ENCODE measurements at places on chromosomes 12 and 14.
A peak's percentile ranks its signal among the peaks of the same experiment; 100 is the strongest.

DNA sequence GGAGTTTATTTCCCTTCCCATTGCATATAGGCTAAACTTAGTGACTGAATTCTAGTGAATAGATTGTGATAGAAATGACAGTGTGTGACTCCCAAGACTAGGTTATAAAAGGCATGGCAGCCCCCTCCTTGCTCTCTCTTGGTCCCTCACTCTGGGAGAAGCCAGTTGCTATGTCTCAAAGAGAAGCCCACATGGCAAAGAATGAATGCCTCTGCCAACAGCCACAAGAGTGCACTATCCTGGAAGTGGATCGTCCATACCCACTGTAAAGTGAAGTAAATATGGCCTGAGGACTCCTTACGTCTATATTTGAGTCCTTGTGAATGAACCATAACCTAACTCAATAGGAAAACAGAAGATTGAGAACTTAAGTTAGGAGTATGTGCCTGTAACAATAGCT is 35.4 kb upstream of the HMGA2 start:
- DNase-seq, result no peak

- DNase-seq, result no peak
Measured at GRCh38 chr12:124827588-124828184, 36.0 kb downstream of the SCARB1 start.

DNA sequence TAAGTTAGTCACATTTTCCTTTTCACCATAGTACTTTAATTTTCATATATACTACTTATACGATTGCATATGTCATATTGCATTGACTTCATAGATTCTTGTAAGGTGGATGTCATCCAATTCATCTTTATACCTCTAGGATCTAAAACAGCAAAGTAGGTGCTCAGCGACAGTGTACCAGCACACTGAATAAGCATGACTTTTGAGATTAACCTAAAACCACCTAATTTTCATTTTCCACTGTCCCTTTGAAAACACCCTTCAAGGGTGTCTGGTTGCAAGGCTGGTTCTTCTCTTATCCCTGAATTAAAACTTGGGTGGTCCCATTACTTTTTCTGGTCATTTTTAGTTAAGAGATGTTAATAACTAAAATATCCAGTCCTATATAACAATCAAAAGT is 4.4 kb downstream of the GPR19 start:
- no peak for DNase-seq

GRCh38 chr14:69991422-69991821 is 112.2 kb downstream of the SMOC1 start:
- DNase-seq, result no peak

- no peak for DNase-seq
Measured at GRCh38 chr12:98533723-98534251, 18.4 kb downstream of the TMPO start.

DNA sequence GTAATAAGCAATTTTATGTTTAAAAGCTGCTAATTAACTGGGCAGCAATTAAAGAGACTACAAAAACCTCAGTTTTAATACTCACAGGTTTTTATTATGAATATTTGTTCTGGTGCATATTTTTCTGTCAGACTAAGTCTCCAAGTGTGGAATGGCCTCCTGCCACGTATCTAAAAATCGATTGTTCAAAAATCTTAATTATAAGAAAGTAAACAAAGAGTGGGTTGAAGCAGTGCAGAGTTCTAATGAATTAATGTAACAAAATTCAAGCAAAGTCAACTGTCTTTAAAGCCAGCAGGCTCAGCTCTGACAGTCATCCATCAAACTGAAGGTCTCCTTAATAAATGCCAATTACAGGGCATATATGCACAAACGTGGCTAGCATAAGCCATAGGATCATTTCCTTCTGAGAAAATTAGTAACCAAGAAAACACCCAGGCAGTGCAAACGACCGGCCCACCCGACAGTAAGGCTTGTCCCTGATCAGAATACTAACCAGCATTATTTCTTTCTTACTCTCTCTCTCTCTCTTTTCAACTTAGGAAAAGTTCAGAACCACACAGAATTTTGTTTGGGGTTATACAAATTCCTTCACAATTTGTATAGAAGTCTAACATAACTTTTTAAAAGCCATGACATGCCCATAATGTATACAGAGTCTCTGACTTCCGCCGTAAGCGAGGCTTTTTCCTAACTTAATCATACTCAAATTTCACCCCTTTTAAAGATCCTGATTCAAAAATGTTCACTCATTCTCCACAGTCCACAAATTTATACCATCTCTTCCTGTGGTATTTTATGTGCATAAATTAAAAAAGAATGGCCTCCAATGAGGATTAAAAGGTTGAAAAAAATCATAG is 83.8 kb downstream of the SLC25A21 start:
- no peak for DNase-seq

DNA sequence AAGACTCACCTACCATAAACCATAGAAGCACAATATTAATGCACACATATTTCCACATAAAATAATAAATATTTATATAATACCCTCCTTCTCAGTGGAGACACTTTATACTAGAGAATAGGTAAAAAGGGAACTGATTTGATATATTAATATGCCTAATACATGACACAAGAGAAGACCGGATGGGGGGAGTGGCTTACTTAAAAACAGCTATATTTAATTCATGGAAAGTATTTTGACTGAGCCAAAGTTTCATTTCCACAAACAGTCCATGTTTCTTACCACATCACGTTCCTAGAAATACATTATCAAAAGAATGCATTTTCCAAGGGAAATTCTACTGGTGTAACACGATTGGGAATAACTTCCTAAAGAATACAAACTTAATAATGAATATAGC is 63.4 kb downstream of the ITPR2 start:
- no peak for DNase-seq

DNA sequence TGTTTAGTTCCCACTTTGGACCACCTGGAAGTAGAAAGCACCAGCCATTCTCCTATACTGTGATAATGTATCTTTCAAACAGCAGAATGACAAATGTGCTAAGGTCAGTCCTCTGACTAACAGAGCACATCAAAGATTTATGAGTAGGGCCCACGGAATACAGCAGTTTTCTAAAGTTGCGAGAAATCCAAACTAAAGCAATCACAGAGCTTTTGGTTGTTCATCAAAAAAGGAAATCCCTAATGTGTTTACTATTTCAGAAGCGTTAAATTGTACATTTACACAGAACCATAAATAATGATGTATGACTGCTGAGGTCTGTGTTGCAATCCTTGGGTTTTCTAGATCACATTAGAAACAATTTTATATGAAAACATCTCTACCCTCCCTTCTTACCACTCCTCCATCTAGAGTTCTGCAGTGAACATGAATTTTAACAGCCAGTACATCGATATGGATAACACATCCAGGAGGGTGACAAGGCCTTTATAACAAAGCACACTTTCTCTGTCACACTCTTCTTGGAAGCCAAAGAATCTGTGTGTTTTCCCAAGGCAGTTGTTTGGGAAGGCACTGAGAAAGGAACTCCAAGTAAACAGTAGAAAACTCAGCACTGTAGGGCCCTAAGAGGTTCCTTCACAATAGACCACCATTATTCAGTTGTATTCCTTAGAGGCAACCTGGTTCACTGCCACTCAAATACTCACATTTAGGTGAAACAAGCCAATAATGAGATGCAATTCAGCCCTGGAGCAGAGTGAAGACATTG is 7.3 kb downstream of the KITLG start:
- DNase-seq, result no peak

DNA sequence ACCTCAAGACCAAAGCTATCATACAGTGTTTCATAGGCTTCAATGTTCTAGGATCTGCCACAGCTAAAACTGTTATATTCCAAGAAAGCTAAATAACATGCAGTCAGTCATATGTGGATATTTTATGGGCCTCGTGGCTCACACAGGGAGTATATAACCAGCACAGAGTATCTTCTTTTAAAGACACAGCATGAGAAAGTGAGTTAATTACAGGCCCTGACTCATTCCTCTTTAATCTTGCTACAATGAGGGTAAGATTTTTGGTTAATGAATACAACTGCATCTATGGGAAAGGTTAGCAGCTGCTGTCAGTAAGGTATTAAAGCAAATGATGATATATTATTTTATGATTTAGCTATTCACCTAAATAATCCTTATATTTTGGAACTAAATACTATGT is 111.0 kb downstream of the TRAFD1 start:
- no peak for DNase-seq

GRCh38 chr14:63200767-63201166 is 3.5 kb upstream of the RHOJ start:
- DNase-seq, result no peak

DNA sequence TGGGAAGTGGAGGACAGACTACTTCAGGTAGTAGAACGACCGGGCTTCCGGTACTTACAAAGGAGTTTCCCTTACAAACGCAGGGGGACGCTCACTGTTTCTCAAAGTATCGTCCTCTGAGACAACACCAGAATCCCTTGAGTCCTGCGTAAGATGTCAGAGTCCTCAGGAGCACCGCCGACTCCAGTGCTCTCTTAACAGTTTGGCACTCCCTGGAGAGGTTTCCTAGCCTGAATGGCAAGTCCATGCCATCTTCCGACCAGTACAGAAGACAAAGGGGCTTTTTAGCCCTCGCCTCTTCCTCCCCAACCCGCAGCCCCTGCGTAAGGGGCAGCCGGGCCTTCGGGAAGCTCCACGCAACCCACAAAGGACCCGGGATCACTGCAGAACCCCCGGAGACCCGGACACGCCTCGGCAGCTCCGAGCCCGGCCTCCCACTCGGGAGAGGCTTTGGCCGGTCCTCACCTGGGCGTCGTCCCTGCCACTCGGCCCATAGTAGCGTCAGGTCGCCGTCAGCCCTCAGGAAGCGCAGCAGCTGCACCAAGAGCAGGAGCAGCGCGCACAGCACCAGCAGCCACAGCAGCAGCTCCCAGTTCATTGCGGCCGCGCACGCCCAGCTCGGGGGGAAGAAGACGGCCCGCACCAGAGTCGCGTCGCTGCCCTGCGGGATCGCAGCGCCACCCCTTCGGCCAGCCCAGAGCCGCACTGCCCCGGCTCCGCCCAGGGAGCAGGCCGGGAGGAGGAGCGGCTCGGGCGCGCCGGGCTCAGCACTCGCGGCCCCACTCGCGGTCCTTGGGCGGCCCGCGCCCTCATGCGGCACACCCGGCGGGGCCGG is at the start of gene DHRS7:
Gene DHRS7 (minus strand): TSS at position 687 of the 835 bp plus-strand sequence. CDS start 89 bp downstream, at position 598.
- peak; percentile 66 for DNase-seq

DNA sequence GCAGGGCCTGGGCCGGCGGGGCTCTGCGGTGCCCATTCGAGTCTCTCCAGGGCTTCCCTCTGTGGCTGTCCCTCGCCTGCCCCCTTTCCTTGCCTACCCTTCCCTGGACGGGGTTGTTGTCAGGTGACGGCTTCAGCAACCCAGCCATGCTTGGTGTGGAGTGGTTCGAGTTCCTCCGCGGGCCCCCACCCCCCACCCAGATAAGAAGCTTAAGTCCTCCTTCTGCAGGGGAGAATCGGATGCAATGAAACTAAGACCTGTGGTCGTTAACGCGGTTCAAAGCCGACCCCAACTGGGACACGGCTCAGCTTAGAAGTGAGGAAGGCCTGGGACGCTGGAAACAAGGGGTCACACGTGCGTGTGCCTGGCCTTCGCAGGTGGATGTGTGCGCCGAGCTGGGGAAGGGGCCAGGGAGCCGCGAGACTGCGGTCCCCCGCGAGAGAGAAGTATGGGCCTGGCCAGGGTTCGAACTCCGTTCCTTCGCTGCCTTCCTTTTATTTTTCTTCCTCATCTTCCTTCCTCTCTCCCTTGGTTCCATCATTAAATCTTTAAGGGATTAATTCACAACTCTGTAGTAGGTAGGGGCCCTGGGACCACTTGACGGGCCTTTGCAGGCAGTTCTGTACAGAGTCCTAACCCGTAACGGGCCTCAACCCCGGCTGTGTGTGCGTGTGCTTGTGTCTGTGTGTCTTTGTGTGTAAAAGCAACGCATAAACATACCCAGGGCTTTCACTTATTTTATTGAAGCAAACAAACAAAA is 3.5 kb downstream of the TTC6 start:
- no peak for DNase-seq

DNA sequence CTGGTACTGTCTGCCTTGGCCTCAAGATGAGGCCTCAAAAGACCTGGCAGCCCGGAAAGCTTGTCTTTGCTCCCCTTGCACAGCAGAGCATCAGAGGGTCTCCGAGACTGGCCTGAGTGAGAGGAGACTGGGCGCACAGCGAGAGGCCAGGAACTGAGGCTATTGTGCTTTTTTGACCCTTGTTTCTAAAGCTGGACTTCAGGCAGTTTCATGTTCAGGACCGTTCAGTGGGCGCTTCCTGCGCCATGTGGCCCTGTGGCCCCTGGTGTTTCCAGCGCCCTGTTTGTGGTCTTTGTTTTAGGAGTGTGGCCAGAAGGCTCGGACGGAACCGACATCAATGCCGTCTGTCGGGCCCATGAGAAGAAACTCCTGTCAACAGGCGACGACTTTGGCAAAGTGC is 126.3 kb upstream of the EVL start:
- no peak for DNase-seq

DNA sequence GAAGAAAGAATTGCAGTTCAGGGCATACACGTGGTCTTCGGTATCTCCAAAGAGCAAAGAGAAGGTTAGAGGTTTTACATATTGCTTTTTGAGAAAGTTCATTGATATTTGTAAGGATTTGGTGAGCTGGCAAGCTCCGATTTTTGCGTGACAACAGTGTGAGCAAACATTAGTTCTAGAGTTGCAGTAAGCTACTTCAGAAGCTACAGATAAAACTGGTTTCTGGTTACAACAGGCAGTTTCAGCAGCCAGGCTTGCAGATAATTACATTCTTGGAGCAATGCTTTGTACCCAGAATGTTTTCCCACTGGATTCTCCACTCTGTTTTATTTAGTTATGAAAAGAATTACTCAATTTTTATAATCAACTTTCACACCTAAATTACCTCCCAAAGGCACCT is 28.2 kb downstream of the KLRK1 start:
- DNase-seq, result no peak

- no peak for DNase-seq
Measured at GRCh38 chr12:9707356-9707755, 25.5 kb downstream of the CLECL1 start.

DNA sequence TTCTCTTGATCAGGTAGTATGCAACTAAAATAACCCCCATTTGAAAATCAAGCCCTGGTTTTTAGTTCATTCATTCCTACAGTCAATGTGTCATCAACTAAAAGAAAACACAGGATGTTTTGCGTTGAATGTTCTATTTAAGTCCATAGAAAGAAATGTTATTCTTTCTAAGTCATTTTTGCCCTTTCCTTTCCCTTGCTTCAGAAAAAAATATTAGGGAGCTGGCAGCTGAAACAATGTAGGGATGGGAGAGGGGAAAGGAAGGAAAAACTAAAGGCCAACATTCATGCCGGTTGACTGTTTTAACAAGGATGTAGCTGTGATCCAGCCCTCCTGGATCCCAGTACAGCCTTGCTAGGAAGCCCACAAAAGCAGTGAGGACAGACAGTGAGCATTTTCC is 155.1 kb downstream of the BTG1 start:
- no peak for DNase-seq

GRCh38 chr12:131090274-131091210 is 136.8 kb downstream of the ADGRD1 start:
- no peak for DNase-seq
